ENCODE measurements at places on chromosomes 1 and 21.

DNA sequence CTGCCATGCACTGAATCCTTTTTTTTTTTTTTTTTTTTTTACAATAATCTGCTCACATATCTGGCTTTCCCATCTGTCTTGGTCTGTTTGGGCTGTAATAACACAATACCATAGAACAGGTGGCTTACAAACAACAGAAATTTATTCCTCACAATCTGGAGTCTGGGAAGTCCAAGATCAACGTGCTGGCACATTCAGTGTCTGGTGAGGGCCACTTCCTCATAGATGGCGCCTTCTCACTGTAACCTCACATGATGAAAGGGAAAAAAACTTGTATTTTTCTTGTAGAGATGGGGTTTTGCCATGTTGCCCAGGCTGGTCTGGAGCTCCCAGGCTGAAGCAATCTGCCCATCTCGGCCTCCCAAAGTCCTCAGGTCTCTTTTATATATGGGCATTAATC, 13.0 kb upstream of the PARP1 start:
- DNase-seq = no peak

- DNase-seq = no peak
Measured at GRCh38 chr1:98761219-98761865, 99.8 kb downstream of the SNX7 start.

DNA sequence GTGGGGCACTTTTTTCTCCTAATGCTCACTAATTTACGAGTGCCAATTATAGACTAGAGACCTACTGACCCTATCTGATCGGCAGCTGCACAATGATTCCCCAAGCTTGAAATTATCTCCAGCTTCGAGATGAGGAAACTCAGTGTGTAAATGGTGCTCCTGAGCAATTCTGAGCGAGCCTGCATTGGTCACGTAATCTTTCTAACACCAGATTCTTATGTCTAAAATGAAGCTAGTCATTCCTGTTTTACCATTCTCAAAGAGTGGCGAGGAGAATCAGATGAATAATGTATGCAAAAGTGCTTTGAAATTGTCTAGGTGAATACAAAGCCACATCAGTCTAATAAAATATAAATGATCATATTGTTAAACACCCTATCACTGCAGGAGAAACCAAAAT, 318.1 kb upstream of the FAM78B start:
- no peak for DNase-seq

- DNase-seq = no peak
Measured at GRCh38 chr1:25541889-25542658, 1.3 kb upstream of the LDLRAP1 start.

GRCh38 chr1:243325305-243325890, 69.6 kb downstream of the SDCCAG8 start:
- DNase-seq = peak; percentile 14

GRCh38 chr1:6349254-6349943, 44.2 kb downstream of the ACOT7 start:
- DNase-seq = no peak

- DNase-seq = no peak
Measured at GRCh38 chr1:242185731-242186130, 186.8 kb upstream of the MAP1LC3C start.

DNA sequence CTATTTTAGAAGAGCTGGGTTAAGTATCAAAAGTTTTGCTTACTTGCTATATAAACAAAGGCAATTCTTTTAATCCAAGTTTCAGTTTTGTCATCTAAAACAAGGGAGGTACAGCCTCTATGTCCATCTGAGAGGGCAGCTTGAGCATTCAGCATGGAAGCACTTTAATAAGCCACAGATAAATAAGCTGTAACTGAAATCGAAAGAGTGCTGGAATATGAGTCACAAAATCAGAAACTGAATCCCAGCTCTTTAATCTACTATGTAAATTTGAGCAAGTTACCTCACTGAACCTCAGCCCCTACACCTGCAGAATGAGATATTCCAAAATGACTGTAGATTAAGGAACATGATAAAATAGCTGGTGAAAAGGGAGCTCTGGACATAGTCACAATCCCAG, 80.0 kb upstream of the HP1BP3 start:
- DNase-seq = no peak

- no peak for DNase-seq
Measured at GRCh38 chr21:15455819-15456462, 273.8 kb upstream of the USP25 start.

DNA sequence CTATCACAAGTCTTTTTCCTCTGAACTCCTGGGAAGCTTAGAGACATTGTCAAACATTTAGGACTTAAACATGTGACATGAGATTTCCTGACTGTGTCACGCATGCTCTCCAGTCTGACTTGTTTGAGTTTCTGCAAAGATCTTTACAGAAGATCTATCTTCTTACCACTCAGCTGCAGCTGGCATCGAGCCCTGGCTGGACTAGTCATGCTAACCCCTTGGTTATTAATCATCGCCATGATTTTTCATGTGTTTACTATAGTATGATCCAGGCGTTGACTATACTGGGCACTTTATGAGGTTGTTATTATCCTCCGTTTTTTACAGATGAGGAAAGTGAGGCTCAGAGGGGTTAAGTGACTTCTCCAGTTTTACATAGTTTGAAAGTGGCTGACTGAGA, 18.1 kb upstream of the IRF2BP2 start:
- DNase-seq = no peak

DNA sequence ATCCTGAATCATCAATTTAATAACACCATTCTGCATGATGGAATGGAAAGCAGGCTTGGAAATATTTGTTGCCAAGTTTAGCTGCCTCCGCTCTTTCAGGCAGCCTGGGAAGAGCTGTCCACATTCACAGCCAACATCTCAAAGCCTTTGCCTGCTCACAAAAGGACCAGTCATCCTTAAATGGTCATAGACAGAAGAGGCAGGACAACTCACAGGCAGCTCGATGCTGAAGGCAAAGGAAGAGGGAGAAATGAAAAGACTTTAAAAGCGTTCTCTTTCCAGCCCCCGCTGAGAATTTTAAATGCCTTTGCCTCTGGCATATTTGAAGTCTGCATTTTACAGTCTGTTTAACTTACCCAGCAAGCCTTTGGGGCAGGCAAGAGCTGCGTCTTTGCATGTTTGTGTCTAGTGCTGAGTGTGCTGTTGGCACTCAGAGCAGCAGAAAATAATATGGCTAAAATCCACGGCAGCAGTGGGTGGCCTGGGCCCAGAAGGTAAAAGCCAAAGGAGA, 68.9 kb downstream of the NMNAT2 start:
- no peak for DNase-seq

DNA sequence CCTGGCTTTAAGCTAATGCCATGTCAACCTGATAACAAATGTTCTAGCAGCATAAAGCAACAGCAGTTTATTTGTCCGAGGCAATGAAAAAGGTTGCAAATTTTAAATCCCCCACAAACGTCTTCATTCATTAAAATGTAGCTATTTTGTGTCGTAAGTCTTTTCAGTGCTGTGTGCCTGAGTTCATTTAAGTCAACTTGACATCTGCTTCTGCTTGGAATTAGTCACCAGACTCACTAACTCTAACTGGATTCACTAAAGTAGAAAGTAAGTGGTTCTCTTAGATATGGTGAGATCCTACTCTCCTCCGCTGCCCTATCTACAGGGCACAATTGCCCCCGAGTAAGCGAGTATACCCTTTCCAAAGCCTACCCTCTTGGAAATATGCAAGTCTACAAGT, 118.4 kb upstream of the CHRM3 start:
- DNase-seq = no peak

GRCh38 chr21:34116569-34116968, 43.2 kb downstream of the MRPS6 start:
- DNase-seq = no peak

DNA sequence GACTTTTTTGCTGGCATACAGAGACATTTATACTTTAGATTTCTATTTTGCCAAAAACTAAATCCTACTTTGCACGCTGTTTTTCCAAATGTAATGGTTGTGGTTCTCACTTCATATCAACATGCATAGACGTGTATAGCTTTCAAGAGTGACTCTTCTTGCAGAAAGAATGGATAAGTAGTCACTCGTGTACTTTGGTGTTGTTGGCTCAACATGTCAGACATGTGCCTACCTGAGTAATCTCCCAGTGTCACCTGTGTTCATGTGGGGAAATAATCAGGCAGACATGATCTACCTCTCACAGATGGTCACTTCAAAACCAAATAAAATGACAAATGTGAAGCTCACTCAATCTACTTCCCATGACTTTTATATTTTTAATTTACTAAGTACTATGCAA, 73.1 kb downstream of the GPR88 start:
- DNase-seq = no peak

DNA sequence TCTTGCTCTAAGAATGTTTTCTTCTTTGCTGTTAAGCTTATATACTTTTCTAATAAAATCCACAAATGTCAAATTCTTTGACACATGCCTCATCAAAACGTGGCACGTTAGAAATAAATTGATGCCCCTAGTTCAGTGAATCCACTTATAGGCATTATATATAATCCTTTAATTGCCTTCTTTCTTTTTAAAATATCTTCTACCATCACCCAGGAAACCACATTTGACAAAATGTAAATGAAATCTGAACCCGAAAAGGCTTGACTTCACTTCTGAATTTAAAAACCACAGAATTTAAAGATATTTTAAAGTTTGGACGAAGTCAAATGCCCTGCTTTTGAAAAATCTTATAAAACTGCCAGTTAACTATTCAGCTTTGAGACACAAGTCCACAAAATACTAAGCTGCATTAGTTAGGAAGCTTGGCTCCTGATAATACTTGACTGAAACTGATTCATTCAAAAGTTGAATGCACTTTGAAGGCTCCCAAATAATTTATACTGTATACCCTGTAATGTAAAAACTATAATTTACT, 22.4 kb upstream of the KIFAP3 start:
- DNase-seq = no peak

- no peak for DNase-seq
Measured at GRCh38 chr1:184296466-184297243, 90.2 kb upstream of the C1orf21 start.

GRCh38 chr1:230105754-230106625, 39.0 kb downstream of the GALNT2 start:
- DNase-seq = peak; percentile 31

- DNase-seq = no peak
Measured at GRCh38 chr1:230261928-230262650, 164.0 kb downstream of the PGBD5 start.

DNA sequence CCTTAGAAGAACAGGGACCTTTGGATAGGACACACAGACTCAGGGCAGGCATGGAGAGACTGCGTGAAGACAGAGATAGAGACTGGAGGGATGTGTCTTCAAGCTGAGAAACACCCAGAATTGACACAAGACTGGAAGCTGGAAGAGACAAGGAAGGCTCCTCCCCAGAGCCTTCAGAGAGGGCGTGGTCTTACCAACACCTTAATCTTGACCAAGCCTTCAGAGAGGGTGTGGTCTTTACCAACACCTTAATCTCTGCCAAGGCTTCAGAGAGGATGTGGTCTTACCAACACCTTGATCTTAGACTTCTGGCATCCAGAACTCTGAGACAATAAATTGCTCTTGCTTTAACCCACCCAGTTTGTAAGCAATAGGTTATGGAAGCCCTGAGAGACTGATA, 481.4 kb upstream of the VAMP3 start:
- no peak for DNase-seq

GRCh38 chr1:58814251-58815068, 30.6 kb upstream of the JUN start:
- DNase-seq = no peak

GRCh38 chr1:178541379-178541778, 28.5 kb downstream of the TEX35 start:
- no peak for DNase-seq

All from stimulated activated naive CD8-positive, alpha-beta T cell treated with anti-CD3 and anti-CD28 coated beads, Interleukin-15, amount 100 ng/mL, for 72 hours (primary cell).